ENCODE measurements at places on chromosomes 4 and X.

DNA sequence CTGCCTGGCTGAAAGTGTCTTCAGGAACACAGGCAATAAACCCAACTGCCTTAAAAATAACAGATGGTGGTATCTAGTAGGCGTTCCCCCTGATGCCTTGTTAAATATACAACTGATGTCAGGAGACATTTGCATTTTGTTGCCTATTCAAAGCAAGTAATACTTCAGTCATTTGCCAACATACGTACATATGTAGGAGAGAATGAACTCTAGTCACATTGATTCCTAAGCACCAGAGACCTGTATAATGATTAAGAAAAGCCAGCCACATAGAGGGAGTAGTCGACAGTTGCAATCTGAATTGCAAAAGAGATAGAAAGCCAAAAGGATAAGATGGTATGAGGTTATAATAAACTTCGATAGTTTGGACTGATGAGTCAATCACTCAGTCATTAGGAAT lies 191.0 kb upstream of the EMCN start:
- no peak for DNase-seq

GRCh38 chr4:70715097-70715496 lies 6.7 kb upstream of the RUFY3 start:
- DNase-seq, result no peak

- DNase-seq, result no peak
These were observed 117.1 kb downstream of the FAM53A start for GRCh38 chr4:1566838-1567518.

- DNase-seq, result no peak
These were observed 2.2 kb downstream of the NKX6-1 start for GRCh38 chr4:84496706-84497503.

DNA sequence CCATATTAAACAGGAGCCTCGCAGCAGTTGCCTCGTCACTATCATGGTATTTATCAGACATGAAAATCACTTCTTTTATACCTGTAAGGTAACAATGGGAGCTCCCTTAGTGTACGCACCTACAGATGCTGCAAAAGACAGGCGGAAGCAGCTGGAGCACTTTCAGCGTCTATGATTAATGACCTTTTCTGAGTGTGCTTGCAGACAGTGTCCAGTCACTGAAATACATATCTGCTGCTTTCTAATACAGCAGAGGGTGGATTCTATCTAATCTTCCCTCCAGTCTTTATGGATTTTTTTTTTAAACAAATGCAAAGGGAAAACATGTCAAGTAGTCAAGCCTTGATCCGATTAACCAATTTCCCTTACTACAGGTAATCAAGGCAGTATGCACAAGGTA lies 24.1 kb downstream of the DCTD start:
- DNase-seq, result no peak

DNA sequence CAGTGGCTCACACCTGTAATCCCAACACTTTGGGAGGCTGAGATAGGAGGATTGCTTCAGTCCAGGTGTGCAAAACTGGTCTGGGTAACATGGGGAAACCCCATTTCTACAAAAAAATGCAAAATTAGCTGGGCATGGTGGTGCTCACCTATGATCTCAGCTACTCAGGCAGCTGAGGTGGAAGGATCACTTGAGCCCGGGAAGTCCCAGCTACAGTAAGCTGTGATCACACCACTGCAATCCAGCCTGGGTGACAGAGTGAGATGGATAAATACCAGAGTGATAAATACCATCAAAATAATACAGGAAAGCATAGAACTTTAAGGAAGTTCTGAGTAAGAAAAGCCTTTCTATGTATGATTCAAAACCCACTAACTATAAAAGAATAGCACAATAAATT lies 52.8 kb downstream of the LRBA start:
- DNase-seq, result no peak

- DNase-seq, result no peak
These were observed 40.9 kb upstream of the NYX start for GRCh38 chrX:41406201-41406600.

GRCh38 chr4:98509721-98510120 lies 148.7 kb downstream of the TSPAN5 start:
- DNase-seq, result no peak

GRCh38 chr4:53935780-53936179 lies 128.6 kb downstream of the CHIC2 start:
- no peak for DNase-seq

- DNase-seq, result no peak
These were observed 28.5 kb upstream of the HGFAC start for GRCh38 chr4:3413217-3413671.

- DNase-seq, result no peak
These were observed at the start of gene SH3BP2 for GRCh38 chr4:2792711-2793585. TSS of gene SH3BP2 (plus strand) at chr4:2793085. CDS start at chr4:2820618, 27,533 bp downstream.

DNA sequence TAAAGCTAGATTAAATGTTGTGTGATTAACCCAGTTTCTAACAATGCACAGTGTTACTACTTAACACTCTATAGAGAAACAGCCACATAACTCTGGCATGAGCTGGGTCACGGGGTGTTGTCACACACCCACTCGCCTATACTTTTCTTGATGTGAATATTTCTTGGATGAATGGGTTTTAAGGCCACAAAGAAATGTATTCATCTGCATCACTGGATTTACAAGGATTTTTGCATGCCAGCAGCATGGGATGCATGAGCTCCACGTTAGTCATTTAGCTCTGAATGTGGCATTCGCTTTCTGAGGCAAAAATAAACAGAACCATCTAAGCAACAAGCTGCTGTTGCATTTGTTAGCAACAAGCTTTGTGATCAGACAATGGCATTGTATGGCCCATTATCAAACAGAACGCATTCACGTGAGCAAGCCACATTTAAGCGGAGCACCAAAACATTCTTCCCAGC lies 89.7 kb downstream of the LRP2BP start:
- DNase-seq, result no peak

GRCh38 chr4:143514901-143515300 lies 1.4 kb downstream of the SMARCA5 start:
- no peak for DNase-seq

GRCh38 chr4:79455216-79455615 lies 47.2 kb upstream of the GK2 start:
- DNase-seq, result no peak

DNA sequence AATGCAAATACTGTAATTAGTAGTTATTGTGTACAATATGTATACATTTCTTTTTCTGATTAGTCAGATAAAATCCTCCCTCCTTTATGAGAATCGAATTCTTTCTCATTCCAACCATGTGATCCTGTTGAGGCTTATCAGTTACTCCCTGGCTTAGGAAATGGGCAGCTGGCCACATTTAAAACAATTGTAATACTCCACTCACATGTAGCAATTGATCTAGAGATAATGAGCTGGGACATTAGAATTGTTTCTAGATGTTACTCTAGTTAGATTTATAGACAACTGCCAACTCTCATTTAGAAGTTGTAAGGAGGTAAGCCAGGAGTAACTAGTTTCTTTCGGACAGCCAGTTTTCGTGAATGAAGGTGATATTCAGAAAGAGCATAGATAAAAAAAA lies 859.3 kb upstream of the AADAT start:
- DNase-seq, result no peak

DNA sequence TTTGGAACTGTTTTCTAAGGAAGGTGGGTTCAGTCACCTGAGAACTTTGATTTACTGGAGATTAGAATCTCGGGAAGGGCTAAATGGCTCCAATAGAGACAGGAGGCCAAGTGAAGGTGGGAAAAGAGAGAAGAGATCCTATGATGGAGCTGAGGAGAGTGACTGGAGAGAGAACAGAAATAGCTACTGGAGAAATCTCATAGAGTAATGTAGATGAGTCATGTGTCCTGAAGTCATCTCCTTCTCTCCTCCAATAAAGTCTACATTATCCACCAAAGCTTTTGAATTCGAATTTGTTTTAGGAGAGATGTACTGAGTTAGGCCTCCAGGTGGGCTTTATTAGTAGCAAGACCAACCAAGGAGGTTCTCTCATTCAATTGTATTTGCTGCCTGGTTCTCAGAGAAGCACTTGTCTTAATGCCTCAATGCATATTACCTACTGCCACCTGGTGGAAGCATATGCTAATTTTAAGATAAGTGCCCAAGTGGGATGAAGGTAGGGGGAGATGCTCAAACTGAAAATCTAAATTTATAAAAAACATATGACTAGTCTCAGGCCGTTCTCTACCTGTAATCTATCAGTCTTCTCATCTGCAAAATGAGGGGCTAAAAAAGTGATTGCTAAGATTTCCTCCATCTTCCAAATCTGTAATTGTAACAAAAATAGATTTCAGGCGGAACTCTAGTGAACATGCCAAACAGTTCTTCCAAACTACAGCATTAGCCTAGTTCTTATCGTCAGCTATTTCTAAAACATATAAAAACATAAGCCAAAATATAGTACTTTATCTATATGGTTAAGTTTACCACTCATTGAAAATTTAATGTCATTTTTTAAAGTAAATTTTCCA lies 24.4 kb downstream of the TXK start:
- no peak for DNase-seq

- no peak for DNase-seq
These were observed 274.8 kb upstream of the GPC4 start for GRCh38 chrX:133689997-133690599.

All from GM18507 (cell line).